ENCODE measurements at places on chromosomes 13 and 19. TPM values are rescaled to one million over a fixed set of nuclear protein-coding genes. Genes with fewer than 3 reads are reported as not detected.

The SLC10A2 gene
- total RNA-seq = not detected

The MTUS2 gene
- not detected for total RNA-seq

The MYO9B gene
- total RNA-seq = 44.2 TPM

The VSTM1 gene
- not detected for total RNA-seq

The KIR2DL1 gene
- not detected for total RNA-seq

The PRODH2 gene
- total RNA-seq = not detected

The C19orf38 gene
- total RNA-seq = 1.3 TPM

The PLEKHF1 gene
- 72.5 TPM for total RNA-seq

The PDE4C gene
- 1.3 TPM for total RNA-seq

The GIPC3 gene
- total RNA-seq = under 0.01 TPM

The PGLYRP2 gene
- not detected for total RNA-seq

The C13orf42 gene
- total RNA-seq = not detected

The PRR20B gene
- not detected for total RNA-seq

The PCSK4 gene
- 1.5 TPM for total RNA-seq

The HMGB1 gene
- 74.0 TPM for total RNA-seq

The ZNF430 gene
- total RNA-seq = 3.1 TPM

The CALR3 gene
- total RNA-seq = not detected

The ZNF414 gene
- 2.8 TPM for total RNA-seq

The SPACA4 gene
- total RNA-seq = not detected

The AP1M2 gene
- total RNA-seq = not detected

The ZFP82 gene
- 8.5 TPM for total RNA-seq

The NKG7 gene
- total RNA-seq = not detected

The IGSF23 gene
- 0.33 TPM for total RNA-seq

The CRLF1 gene
- total RNA-seq = 2.5 TPM

The CD79A gene
- total RNA-seq = under 0.01 TPM

The TNFSF11 gene
- not detected for total RNA-seq

The ZNF444 gene
- 17.5 TPM for total RNA-seq

The LRRC63 gene
- under 0.01 TPM for total RNA-seq

The TTYH1 gene
- total RNA-seq = not detected

The TEX26 gene
- 0.26 TPM for total RNA-seq

The SLC8A2 gene
- total RNA-seq = under 0.01 TPM

The PABPC3 gene
- total RNA-seq = 0.17 TPM

The WIZ gene
- total RNA-seq = 9.7 TPM

The ZNF541 gene
- not detected for total RNA-seq

The PLVAP gene
- not detected for total RNA-seq

The MAST1 gene
- 1.3 TPM for total RNA-seq

The CNFN gene
- not detected for total RNA-seq

The SRRM5 gene
- under 0.01 TPM for total RNA-seq

The ZSCAN1 gene
- total RNA-seq = under 0.01 TPM

The MAP2K7 gene
- 10.4 TPM for total RNA-seq

The KIR3DL2 gene
- not detected for total RNA-seq

The SGCG gene
- 1.5 TPM for total RNA-seq

The IL4I1 gene
- 1.5 TPM for total RNA-seq

The CACNG6 gene
- not detected for total RNA-seq
